ENCODE measurements at places on chromosomes 12 and 14. TPM values are rescaled to one million over a fixed set of nuclear protein-coding genes. Genes with fewer than 3 reads are reported as not detected.

Gene ADAM21
- 0.07 TPM for total RNA-seq

Gene CFAP251
- total RNA-seq = 0.21 TPM

DNA sequence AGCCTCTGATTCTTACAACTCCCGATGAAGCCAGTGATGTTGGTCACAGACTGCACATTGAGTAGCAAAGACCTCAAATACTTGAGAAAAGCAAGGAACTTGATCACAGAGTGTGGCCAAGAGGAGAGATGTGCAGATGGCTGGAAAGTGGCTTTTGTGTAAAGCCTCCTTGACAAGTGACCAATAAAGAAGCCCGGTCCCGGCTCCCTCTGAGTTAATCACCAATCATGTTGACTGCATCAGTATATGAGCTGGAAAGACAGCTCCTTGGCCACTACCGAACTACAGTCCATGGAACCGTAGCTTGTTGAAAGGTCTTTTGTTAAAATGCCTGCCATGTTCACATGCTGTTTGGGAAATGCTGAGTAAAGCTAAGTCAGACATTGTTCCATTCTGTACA, 23.7 kb upstream of the SERPINA6 start:
- no peak for DNase-seq

DNA sequence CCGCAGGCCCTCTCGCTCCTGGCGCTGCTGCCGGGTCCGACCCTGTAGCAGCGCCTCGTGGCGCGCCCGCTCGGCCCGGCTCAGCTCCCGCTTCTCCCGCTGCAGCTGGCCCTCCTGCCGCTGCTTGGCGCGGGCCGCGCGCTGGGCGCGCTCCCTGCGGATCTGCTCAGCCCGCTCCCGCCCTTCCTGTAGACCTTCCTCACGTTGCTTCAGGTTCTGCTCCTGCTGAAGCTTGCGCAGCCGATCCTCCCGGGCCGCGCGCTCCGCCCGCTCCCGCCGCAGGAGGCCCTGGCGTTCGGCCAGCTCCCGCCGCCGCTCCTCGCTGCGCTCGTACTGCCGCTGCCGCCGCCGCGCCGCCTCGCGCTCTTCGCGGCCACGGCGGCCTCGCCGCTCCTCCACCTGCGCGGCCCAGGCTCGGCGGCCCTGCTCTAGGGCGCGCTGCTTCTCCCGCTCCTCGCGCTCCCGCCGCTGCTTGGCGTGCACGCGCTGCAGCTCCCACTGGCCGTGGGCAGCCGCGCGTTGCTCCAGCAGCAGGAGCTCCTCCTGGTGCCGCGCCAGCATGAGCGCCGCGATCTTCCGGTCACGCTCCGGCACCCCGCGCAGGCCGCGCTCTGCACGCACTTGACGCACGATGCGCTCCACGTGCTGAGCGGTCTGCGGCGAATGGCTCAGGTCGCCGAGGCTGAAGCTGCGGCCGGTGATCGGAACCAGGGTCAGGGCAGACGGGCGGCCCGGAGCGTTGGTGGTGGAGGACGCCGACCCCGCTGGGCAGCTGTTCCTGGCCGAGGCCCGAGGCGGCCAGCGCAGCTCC, 2.4 kb downstream of the CCDC177 start:
- DNase-seq = no peak

DNA sequence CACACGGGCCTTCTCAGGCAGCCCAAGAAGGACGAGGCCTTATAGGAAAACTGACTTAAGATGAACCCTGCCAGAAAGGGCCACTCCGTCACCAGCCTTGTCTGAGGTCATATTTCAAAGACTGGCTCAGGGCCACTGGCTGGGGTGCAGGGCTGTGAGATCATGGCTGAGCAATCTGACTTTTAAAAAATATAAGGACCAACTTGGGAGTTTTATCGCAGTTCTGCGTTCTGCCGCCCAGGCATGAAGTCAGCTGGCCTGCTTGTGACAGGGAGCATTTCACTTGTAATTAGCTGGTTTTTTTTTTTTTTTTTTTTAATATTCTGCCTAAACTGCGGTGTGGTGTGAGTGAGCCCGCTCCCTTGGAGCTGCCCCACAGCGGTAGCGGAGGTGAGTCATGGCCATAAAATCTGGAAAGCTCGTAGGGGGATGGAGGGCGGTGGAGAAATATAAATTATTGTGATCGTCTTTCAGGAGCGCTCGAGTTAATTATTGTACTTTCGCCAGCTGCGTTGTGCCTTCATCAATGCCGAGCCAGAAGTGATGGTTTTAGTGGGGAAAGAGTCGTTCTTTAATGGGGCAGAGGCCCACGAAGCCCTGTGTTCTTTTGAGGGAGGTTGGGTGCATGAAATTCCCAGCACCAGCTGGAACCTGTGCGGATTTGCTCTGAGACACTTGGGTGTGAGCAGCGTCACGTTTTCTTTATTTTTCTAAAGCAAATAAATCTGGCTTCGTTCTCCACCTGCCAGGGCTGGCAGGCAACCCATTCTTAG, 231.9 kb downstream of the C12orf75 start:
- no peak for DNase-seq

Gene CD163
- total RNA-seq = not detected

DNA sequence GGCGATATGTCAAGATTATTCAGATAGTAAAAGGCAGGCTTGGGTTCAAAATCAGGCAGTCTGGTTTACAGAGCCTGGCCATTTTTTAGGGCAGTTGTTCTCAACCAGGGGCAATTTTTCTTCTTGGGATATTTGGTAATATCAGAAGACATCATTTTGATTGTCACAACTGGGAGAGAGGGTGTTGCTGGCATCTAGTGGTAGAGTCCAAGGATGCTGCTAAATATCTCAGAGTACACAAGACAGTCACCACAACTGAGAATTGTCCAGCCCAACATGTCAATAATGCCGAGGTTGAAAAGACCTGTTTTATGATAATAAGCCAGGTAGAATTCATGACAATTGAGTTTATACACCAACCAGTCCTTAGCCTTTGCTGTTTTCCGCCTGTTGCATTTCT, 733.9 kb downstream of the NRXN3 start:
- no peak for DNase-seq

Gene AEBP2
- total RNA-seq = 76.1 TPM

Gene NOP9
- 38.3 TPM for total RNA-seq

Gene TCL1B
- total RNA-seq = not detected
